NCI-H1930 (cell line): ENCODE measurements at places on chromosomes 13 and 19.

DNA sequence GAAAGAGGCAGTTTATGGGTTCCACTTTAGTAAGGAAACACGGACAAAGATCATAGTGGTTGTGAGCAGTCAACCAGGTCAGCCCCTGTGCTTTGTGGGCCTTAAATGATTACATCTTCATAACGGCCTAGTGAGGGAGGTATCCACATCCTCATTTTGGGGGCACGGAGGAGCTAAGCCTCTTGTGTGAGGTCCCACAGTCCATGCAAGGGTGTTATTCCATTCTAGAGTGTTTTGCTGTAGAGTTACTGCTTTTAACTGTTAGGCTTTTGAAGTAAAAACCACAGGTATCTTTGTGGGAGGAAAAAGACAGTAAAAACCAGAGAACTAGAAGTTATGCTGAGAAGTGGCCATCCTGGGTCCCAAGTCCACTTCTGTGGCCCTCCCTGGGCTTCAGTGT is 4.0 kb downstream of the NOP53 start:
- DNase-seq: no peak

GRCh38 chr19:4371247-4372164 is 28.1 kb downstream of the MPND start:
- no peak for DNase-seq

DNA sequence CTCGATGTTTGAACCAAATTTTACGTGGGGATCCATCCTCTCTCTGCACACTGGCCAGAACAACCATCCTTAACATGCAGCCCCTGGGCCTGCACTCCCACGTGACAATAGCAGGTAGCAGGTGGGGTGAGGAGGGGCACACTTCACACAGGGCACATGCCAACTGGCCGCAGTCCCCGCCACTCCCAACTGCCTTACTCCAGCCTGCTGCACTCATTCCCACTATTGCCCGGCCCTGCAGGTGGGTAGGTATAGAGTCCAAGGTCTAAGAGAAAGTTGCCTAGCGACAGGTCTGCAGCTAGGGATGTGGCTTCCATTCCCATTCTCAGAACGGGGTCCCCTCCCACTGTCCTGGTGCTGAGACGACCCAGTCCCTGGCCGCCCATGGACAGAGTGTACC is 18.0 kb downstream of the VRK3 start:
- DNase-seq: no peak

GRCh38 chr13:110702591-110703526 is 3.1 kb downstream of the CARS2 start:
- DNase-seq: no peak

- no peak for DNase-seq
Observed at GRCh38 chr13:107339209-107339608, 771.3 kb upstream of the ARGLU1 start.

- peak; percentile 27 for DNase-seq
Observed at GRCh38 chr13:38348861-38349389, 726 bp upstream of the UFM1 start.

DNA sequence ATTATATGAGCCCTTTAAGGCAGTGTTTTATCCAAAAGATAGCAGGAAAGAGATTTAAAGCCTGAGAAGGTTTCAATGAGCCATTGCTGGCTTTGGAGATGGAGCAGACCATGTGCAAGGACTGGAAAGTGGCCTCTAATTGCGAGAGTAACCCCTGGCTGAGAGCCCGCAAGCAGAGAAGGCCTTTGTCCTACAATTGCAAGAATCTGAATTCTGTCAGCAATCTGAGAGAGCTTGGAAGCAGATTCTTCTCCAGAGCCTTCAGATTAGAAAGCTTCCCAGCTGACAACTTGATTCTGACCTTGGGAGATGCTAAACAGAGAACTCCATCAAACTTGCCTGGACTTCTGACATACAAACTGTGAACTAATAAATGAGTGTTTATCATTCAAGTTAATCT is 528.7 kb upstream of the KLF12 start:
- DNase-seq: no peak

DNA sequence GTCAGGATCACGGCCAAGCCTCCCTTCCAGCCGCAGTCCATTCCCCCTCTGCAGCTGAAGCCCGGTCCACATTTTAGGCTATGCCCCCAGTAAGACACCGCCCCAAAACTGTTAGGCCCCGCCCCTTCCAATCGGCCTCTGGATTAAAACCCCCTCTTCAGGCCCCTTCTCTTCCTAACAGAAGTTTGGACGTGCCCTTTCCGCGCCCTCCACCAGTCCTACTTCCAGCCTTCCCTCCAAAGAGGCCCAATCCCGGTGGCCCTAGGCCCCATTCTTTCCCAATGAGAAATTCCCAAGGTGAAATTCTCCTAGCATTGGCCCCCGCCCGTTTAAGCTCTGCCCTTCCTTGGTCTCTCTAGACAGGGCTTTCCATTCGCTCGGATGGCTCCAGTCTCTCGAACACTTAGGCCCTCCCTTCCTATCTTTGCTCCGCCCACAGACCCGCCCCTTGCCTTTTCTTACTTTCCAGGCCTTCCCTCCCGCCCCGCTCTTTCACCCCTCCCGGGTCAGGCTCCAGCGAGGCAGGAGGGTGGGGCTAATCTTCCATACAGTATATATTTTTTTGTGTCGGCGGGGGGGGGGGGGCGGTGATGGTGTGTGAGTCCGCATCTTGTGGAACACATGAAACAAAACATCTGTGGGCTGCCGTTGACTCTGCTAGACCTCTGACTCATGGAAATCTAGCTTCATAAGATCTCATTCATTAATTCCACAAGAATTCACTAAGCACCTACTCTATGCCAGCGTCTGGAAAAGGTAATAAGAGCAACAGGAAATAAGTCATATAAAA is 13.6 kb downstream of the LTBP4 start:
- DNase-seq: peak; percentile 40

GRCh38 chr19:39997638-39998216 is 867 bp downstream of the ZNF546 start:
- no peak for DNase-seq

DNA sequence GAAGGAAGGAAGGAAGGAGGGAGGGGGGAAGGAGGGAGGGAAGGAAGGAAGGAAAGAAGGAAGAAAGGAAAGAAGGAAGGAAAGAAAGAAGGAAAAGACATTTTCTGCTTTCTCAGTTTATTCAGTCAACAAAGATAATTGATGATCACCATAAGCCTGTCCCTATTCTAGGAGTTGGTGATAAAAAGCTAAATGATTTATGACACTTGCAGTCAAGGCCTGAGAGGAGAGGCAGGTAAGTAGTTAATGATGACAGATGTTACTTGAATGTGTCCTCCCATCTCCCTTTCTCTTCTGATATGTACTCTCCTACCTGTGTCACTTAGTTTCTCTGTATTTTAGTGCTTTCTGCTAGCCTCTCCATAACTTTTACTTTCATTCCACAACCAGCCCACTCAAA is 141.3 kb downstream of the SLITRK6 start:
- DNase-seq: no peak

DNA sequence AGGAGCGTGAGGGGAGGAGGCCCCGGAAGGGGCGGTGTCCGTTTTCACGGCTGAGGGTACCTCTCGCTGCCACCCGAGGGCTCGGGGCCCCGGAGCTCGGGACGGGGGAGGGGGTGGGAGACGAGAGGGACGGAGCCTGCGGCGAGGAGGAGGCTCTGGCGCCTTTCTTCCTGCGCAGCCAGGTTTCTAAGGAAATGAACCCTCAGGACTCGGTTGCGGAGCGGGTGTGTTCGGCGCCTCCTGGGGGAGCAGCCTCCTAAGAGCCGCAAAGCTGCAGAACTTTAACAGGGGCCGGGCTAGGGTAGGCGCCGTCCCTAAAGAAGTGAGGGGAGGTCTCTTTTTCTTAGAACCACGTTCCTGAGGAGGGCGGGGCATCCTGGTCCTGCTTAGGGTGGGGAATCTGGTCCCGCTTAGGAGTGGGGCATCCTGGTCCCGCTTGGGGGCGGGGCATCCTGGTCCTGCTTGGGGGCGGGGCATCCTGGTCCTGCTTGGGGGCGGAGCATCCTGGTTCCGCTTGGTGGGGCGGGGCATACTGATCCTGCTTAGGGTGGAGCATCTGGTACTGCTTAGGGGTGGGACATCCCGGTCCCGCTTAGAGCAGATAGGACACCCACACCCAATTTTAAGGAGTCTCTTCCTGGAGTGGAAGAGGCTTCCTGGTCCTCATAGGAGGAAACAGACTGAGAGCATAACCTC is 6.2 kb downstream of the SYT5 start:
- peak; percentile 79 for DNase-seq

GRCh38 chr19:19657397-19657783 is 6.1 kb downstream of the ATP13A1 start:
- DNase-seq: no peak

DNA sequence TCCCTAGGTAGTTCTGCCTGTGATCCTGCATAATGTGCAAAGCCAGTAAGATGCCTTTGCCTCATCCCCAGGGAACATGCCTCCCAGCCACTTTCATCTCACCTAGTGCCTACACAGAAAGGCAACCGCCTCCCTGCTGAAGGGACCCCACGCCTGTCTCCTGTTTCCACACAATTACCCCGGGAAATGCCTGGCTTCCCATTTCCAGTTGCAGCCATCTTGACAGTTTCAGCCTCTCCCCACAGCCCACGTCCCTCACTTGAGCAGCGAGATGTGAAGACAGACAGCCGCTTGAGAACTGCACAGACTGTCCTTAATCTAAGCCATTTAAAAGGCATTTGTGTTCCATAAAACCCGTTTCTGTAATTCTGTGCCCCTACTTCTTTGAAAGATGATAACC is 4.7 kb upstream of the UQCRFS1 start:
- DNase-seq: no peak

DNA sequence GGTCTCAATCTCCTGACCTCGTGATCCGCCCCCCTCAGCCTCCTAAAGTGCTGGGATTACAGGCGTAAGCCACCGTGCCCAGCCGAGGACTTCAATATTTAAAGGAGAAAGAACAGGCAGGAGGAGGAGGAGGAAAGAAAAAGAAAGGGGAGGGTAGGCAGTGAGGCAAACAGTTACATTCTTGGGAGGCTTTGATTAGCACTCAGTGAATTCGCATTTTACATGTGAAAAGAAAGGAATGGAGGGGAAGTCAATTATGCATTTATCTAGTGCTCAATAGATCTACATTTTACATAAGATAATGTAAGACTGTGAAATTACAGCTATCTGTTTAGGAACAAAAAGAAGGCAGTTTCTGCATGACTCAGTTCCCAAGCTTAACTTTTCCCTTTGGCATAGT is 30.9 kb upstream of the CXCL17 start:
- no peak for DNase-seq

GRCh38 chr13:26980099-26981031 is 191.2 kb downstream of the USP12 start:
- DNase-seq: no peak

DNA sequence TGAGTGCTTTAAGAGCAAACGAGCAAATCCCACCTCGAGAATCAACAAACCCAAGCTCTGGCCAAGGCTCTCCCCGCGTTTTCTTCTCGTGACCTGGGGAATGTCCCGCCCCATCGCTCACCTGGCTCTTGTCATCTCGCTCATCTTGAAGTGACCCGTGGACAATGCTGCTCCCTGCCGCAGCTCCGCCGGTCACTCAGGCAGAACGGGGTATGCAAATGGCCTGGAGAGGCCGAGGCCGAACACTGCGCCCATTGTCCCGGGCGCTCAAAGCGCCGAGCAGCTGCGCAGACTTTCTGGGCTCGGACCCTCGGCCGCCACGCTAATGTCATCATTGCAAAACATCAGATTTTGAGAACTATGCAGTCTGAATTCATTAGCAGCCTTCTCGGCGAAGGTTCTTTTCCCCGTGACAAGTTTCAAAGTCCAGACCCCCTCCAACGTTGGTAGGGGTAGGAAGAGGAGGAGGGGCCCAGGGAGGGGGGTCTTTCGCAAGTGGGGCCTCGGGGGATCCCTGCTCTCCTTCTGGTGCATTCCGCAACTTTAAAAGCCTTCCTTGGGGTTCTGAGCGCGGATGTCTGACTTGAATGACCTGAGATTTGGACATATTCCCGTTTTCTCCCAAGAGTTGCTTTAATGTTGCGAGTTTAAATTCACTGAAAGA is 39.7 kb downstream of the SOX1 start:
- no peak for DNase-seq

GRCh38 chr13:62799931-62800436 is 1384.3 kb upstream of the PCDH20 start:
- no peak for DNase-seq

GRCh38 chr13:78030341-78030896 is 111.8 kb upstream of the EDNRB start:
- DNase-seq: no peak

- no peak for DNase-seq
Observed at GRCh38 chr19:29545866-29546582, 20.2 kb downstream of the VSTM2B start.

DNA sequence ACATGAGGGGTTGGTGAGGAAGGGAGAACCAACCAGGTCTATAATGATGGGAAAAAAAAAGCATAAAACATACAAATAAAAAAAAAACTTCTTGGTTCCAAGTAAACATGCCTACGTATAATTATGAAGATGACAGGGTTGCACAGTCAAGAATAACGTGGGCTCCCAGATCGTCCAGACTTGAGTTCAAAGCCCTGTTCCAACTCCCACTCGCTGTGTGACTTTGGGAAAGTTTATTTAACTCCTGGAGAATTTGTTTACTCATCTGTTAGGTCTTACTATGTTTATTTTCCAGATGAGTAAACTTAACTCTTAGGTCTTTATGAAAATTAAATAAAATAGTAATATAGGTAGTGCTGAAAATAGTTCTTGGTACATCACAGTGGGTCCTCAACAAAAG is 13.8 kb downstream of the STARD13 start:
- DNase-seq: no peak

- no peak for DNase-seq
Observed at GRCh38 chr13:27599845-27600553, 20.3 kb downstream of the LNX2 start.

- no peak for DNase-seq
Observed at GRCh38 chr19:4705413-4706131, 18.1 kb downstream of the DPP9 start.

DNA sequence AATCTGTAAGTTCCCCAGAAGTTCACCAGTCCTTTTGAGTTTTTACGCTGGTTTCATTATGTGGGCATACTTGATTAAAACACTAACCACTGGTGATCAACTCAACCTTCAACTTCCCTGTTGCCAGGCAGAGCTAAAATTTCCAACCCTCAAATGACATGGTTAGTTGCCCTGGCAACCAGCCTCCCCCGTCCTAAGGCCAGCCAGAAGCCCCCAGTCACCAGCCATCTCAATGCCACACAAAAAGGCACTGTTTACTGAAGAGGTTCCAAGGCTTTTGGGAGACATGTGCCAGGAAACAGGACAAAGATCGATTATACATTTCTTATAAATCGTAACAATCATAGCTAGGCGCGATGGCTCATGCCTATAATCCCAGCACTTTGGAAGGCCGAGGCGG is 1.6 kb downstream of the ZNF649 start:
- no peak for DNase-seq

DNA sequence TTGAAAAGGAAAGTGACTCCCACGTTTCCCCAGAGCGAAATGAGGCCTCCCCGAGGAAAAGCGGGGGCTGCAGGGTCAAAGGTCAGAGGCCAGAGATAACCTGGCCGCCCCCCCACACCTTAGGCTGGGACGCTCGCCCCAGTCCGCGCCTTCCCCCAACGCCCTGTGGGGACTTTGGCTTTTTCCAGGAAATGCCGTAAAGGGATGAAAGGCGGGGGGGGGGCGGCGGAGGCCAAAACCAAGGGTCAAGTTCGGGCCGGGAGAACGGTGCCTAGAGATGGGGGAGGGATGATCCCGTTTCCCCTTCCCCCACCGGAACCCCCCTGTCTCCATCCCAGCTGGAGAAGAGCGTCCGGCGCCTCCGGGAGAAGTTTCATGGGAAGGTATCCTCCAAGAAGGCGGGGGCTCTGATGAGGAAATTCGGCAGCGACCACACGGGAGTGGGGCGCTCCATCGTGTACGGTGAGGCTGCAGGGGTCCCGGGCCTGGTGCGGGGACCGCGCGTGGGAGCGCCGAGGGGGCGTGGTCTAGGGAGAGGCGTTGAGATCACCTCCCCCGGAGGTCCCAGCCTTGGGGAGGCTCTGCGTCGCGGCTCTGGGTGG is 575 bp downstream of the SHFL start:
- no peak for DNase-seq
